ENCODE measurements at places on chromosomes 3 and 15. TPM values are rescaled to one million over a fixed set of nuclear protein-coding genes. Genes with fewer than 3 reads are reported as not detected.

- H3K27ac ChIP-seq, result no peak overlapping the region
- no peaks in the 10 kb centered on the region for H3K27me3 ChIP-seq
- H3K36me3 ChIP-seq, result no peaks in the 10 kb centered on the region
- H3K4me1 ChIP-seq, result no peaks in the 10 kb centered on the region
- H3K4me3 ChIP-seq, result no peak overlapping the region
- no peak for DNase-seq
These were observed 8.6 kb downstream of the DMXL2 start for GRCh38 chr15:51613951-51614350.

DNA sequence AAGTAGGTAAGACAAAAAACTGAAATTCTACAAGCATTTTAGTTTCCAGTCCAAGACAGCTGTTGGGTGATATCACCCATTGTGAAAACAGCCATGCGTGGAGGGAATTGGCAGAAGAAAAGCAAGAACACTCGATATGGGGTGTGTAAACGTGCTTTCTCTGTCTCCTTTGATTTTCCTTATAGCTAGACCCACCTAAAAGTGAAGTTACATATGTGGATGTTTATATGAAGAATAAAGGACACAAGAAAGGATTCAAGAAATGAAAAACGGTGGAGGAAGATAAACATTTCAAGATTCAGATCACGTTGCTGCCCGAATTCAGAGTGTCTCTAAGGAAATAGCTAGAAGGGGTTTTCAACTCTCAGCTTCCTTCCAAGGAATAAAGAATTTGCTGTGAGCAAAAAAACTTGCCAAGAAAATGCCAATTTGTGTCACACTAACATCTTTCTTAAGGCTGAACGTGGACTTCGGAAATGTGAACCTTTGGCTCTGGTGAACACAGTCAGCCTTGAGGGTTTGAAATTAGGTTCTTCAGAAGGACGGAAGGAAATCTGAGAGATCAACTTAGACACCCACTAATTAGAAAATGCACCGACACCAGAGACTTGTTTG, 269.0 kb upstream of the ADAMTS9 start:
- DNase-seq, result no peak
- no peaks in the 10 kb centered on the region for H3K4me1 ChIP-seq
- H3K36me3 ChIP-seq, result no peaks in the 10 kb centered on the region
- H3K27ac ChIP-seq, result no peak overlapping the region

The SI gene
- total RNA-seq, result not detected

DNA sequence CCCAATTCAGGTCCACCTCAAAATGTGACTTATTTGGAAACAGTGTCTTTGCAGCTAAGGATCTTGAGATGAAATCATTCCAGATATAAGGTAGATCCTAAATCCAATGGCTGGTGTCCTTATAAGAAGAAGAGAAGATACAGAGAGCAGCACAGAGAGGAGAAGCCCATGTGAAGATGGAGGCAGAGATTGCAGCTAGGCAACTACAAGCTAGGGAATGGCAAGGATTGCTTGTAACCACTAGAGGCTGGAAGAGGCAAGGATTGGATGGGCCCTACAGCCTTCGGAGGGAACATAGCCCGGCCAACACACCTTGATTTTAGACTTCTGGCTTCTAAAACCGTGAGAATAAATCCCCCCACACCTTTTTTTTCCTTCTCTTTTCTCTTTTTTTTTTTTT, 38.5 kb downstream of the SYN2 start:
- no peak overlapping the region for H3K27ac ChIP-seq
- H3K4me3 ChIP-seq, result no peak overlapping the region
- H3K27me3 ChIP-seq, result peaks cover 7% of the 10 kb centered on the region
- H3K36me3 ChIP-seq, result no peaks in the 10 kb centered on the region
- no peak for DNase-seq

DNA sequence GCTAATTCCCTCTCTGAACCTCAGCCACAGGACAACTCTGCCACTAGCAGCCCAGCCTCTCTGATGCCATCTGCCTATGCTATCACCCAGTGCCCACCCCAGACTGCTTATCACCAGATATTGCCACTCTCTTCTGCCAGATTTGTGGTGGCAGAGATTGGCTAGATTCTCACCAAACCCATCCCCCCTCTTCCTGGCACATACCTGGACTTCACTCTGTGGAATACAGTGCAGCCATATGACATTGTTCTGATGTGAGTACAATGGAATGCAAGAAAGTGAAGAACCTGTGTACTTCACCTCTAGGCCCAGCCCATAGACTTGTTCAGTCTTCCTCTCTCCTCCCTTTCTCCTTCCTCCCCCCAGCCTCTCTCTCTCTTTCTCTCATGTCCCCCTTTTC, 46.9 kb upstream of the NTRK3 start:
- H3K36me3 ChIP-seq, result no peaks in the 10 kb centered on the region
- H3K4me1 ChIP-seq, result no peaks in the 10 kb centered on the region
- no peak overlapping the region for H3K27ac ChIP-seq

The SERPINI1 gene
- total RNA-seq, result 7.0 TPM

- H3K4me3 ChIP-seq, result no peak overlapping the region
- no peak overlapping the region for H3K27ac ChIP-seq
- no peaks in the 10 kb centered on the region for H3K27me3 ChIP-seq
- no peaks in the 10 kb centered on the region for H3K4me1 ChIP-seq
These were observed 140.4 kb downstream of the DIPK2A start for GRCh38 chr3:144112036-144112435.

- no peak for DNase-seq
- H3K36me3 ChIP-seq, result no peaks in the 10 kb centered on the region
- H3K27me3 ChIP-seq, result no peaks in the 10 kb centered on the region
- no peaks in the 10 kb centered on the region for H3K4me1 ChIP-seq
- H3K27ac ChIP-seq, result no peak overlapping the region
These were observed 7.3 kb upstream of the TRNT1 start for GRCh38 chr3:3119393-3119851.

DNA sequence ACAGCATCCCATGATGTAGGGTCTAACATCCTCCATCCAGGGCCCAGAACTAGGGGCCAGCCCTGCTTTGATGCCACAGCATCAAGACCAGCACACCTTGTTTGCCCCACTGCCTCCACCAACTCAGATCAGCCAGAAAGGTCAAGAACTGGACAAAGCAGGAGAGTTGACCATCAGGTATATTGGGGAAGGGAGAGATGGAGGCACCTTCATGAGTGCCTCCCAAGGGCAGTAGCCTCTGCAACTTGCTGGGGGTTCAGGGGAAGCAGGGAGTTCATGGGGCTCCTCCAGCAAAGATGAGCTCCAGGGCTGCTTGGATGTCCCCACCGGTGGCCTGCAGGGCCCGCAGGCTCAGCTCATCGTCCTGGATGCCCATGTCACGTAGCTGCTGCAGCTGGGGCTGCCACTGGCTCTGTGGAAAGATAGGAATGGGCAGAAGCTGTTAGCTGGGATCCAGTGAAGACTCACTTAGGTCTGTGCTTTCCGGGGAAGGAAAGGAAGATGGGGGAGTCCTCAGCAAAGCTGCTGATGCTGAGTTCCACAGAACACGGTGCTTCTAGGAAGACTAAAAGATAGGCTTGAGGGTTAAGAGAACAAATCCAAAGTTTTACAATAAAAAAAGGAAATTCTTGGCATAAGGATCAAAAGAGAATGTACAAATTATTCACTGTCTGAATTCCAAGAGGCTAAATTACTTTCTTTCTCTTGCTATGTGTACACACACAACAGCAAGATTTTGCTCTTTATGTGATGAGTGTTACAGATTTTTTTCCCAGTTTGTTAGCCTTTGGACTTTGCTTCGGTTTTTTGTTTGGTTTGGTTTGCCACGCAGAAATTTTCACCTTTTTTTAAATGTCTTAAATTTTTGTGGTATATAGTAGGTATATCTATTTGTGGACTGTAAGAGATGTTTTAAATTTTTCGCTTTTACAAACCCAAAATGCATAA, 12.3 kb upstream of the SEMA7A start:
- no peak for DNase-seq
- H3K4me1 ChIP-seq, result no peaks in the 10 kb centered on the region
- no peaks in the 10 kb centered on the region for H3K27me3 ChIP-seq
- peaks cover 2% of the 10 kb centered on the region for H3K36me3 ChIP-seq

DNA sequence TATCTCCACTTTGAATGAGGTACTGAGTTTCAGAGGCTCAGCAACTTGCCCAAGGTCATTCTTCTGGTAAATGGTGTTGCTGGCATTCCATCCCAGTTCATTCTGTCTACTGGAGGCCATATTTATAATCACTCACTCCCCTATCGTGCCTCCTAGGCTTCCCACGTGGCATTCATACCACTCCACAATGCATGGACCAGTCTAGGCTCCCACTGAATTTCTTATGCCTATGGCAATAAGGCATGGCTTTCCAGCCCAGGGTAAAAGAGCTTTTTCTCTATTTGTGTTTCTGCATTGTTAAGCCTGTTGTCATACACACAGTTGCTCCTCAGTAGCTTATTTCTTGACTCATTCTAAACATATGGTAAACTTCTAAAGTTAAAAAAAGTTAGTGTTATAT, 19.9 kb downstream of the BBX start:
- H3K27me3 ChIP-seq, result no peaks in the 10 kb centered on the region
- DNase-seq, result no peak
- no peak overlapping the region for H3K4me3 ChIP-seq
- no peak overlapping the region for H3K27ac ChIP-seq
- H3K36me3 ChIP-seq, result peaks cover 12% of the 10 kb centered on the region

GRCh38 chr3:49465270-49466034, 4.6 kb upstream of the DAG1 start:
- H3K27me3 ChIP-seq, result no peaks in the 10 kb centered on the region
- H3K4me3 ChIP-seq, result no peak overlapping the region
- no peak overlapping the region for H3K27ac ChIP-seq
- DNase-seq, result no peak
- H3K4me1 ChIP-seq, result peaks cover 8% of the 10 kb centered on the region

DNA sequence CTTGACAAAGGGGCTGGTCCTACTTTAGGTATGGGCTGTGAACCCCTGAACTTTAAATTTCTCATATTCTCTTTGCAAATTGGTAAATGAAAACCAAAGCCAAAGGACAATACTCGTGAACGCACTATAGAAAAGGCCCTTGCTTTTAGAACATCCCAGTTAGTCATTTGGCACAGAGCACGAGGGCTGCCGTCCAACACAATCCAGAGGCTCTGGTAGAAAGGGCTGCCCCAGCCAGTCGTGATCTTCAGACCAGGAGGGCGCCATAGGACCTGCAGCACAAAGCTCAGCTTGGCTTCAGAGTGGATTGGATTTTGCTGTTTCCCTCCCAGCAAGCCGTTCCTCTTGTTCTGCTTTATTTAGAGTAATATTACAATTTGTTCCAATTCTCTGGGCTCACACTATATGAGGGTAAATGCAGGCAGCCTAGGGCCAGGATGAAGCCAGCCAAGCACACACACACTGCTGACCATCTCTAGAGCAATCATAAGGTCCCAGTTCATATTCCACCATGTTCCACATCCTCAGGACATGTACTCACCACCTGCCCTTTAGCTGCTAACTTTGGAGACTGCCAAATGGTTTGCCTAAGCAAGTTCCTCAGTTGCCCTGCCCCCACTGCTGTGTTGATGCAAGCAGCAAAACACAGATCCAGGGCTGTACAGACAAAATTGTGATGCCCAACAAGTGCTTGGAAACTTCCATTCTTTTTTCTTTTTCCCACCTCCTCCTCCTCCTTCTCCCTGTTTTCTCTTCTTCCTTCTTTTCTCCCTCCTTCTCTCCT, 6.0 kb upstream of the BFSP2 start:
- H3K27me3 ChIP-seq, result no peaks in the 10 kb centered on the region
- DNase-seq, result no peak
- H3K4me1 ChIP-seq, result no peaks in the 10 kb centered on the region
- no peak overlapping the region for H3K27ac ChIP-seq
- H3K36me3 ChIP-seq, result no peaks in the 10 kb centered on the region

The RTP3 gene
- not detected for total RNA-seq
